ENCODE measurements at places on chromosomes 6 and 20.

- no peak for DNase-seq
Measured at GRCh38 chr20:33337119-33337518, 54.1 kb downstream of the BPIFB1 start.

GRCh38 chr6:71420693-71421328, 132.2 kb downstream of the OGFRL1 start:
- DNase-seq: peak; percentile 35

DNA sequence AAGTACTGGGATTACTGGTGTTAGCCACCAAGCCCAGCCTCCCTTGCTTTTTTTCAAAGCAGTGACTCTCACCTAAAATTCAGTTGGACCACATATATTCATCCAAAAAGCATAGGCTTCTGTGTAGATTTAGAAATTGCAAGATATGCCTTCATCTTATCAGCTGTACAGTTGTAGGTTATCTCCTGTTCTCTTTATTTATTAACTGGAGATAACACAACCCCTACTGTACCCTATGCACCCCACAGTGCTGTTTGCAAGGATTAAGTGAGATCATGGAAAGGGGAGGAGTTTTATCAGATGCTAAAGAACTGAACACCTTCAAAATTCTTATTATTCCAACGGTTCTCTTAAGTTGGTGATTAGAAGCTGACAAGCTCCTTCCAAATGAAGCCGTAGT, 164.4 kb upstream of the JARID2 start:
- no peak for DNase-seq

DNA sequence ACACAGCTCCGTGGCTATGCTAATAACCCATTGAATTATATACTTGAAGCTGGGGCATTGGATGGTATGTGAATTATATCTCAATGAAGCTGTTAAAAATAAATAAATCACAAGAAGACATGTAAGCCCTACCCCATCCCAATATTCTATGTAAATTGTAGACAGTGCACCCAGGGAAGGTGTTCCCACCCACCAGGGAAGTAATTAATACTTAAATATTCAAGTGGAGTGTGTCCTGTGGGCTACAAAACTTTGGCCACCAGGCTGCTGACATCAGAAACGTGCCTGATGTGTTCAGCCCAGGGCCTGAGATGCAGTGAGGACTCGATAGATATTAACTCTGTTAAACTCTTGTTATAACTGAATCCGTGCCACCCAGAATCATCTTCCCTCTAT, 240.4 kb upstream of the RREB1 start:
- no peak for DNase-seq

DNA sequence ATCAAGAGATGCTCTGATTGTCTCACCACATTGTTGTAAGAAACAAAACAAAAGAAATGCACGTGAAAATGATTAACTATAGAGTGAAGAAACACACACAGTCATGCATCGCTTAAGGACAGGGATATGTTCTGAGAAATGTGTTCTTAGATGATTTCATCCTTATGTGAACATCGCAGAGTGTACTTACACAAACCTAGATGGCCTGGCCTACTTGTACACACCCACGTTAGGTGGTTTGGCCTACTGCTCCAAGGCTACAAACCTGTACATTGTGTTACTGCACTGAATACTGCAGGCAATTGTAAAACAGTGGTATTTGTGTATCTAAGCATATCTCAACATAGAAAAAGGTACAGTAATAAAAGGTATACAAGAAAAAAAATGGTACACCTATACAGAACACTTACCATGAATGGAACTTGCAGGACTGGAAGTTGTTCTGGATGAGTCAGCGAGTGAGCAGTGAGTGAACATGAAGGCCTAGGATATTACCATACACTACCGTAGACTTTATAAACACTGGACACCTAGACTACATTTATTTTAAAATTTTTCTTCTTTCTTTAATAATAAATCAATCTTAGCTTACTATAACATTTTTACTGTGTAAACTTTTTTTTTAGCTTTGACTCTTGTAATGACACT, 48.6 kb downstream of the FKBP5 start:
- DNase-seq: no peak

DNA sequence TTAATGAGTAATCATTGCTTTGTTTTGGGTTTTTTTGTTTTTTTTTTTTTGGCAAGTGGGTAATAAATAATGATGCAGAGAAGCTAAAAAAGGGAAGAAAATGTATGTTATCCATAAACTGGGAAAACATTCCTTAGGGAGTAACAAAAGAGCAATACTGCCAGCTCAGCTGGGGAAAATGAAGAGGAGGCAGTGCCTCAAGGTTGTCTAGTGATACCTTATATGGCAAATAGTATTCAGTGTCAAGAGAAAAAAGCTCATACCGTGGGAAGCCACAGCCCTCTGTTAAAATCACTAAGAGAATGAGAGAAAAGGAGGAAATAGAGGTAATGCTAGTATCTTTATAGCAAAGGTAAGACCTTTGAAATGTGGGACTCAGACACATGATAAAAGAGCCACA, 47.1 kb upstream of the SMLR1 start:
- DNase-seq: no peak

DNA sequence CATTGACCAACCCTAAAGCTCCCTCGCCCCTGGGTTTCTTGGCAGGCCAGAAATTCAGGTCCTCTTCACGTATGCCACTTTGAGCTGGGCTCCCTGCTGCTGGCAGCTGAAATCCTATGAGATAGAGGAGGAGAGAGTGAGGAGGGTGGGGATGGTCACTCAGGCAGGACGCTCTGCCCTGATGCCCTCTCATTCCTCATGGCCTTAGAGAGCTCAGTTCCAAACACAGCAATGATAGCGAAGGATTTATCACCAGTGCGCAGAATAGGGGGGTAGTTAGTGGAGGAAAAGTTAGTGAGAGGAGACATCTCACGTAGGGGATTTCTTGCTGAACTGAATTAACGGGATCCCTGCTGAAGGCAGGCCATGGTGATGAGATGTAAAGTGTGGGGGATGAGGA, 84.2 kb upstream of the PMEPA1 start:
- DNase-seq: no peak

GRCh38 chr20:44054118-44054517, 132.9 kb downstream of the JPH2 start:
- no peak for DNase-seq

DNA sequence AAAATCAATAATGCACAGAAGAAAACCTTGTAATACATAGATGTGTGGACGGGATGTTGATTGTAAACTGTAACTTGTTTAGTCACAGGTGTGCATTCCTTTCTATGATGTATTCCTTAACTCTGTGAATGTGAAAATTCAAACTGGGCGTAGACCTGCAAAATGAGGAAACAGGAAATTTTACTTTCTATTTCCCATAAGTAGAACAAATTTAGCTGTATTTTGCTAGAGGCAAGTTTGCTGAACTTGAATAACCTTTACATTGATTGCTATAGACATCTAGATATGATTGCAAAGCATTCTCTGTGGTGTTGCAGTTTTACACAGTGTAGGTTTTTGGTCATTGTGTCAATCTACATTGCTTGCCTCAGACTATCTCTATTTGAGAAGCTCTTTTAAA, 368.4 kb upstream of the MAN1A1 start:
- no peak for DNase-seq

GRCh38 chr6:11374036-11375010, 141.9 kb upstream of the NEDD9 start:
- DNase-seq: no peak

DNA sequence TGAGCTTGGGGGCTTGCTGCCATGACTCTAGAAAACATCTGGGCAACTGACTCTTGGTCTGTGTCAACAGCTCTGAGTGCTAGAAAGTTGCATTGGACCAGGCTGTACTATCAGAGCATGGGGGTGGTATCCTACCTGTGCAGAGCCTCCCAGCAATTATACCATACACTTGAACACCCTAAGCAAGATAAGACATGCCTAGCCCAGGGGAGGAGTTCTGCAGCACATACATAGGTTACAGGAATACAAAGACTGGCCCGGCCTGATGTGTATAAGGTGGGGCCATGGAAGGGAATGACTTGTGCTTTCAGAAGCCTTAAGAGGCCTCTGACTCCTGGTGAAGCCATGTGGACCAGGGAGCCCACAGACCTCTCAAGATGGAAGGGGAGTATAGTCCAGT, 11.4 kb upstream of the MOCS1 start:
- DNase-seq: no peak

DNA sequence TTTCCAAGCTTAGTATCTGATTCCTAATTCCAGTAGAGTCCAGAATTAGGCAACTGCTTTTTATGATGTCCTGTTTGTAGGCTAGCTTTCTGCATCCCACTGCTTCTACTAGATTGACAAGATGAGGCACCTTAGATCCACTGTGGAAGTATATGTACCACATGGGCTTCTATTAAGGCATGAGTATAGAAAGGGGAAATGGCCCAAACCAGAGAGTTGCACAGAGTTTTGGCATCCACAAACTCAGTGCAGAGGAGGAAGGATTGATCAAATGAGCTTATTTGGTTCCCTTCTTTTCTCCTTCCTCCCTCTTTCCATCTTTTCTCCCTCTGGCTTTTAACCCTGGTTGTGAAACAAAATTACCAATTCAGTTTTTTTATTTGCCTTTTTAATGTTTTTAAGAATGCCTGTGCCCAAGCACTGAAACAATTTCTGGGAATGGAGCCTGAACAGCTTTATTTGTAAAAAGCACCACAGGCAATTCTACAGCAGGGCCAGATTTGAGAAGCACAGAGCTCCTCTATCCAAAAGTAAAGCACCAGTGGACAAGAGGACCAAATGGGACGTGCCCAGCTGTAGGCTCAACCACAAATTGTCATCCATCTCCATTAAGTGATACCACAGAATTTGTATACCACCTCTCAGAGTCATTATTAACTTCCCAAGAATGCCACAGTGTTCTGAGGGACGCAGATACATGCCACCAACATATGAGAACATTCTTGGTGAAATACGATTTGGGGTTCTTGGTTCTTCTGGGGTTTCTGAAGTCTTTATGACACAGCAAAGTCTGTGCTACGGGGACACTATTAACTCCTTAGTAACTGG, 969.1 kb downstream of the KIF16B start:
- no peak for DNase-seq

DNA sequence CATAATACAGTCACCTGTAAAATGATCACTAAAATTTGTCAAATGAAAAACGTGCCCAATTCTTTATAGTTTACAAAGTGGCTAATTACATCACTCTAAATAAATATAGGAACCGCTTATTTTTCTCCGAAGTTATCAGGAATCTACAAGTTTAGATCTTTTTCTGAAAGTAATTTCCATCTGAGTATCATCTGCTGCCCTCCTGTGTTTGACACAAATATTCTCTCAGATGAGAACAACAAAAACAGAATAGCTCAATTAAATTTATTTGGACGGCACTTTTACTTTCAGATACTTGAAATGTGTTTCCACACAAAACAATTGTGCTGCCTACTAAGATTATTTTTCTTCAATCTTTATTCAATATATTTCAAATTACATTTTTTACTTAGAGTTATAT, 5.0 kb downstream of the SF3B5 start:
- no peak for DNase-seq

DNA sequence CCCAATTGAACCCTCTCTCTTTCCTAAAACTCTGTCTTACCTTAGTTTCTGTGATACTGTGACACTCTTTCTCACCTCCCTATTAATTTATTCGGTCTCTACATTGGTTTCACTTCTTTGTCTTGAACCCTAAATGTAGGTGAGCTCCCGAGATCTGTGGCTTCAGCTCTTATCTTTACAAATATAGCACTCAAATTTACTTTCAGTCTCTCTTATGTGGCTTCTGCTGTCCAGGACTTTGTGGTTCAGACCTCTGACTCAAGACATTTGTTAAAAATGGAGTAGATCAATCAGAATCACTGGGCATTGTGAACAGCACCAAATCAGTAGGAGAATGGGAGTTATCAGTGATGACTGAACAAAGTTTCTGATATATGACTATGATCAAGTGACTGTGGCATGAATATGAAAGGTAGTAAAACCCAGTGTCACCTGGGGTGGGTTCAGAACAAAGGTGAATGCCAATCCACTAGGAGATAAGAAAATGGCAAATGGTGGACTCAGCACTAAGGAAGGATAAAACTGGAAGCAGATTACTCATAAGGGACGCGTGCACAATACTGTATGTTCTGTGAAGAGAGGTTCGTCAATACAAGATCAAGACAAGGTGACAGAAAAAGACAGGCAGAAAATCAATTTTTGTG, 27.2 kb downstream of the IL17F start:
- no peak for DNase-seq

DNA sequence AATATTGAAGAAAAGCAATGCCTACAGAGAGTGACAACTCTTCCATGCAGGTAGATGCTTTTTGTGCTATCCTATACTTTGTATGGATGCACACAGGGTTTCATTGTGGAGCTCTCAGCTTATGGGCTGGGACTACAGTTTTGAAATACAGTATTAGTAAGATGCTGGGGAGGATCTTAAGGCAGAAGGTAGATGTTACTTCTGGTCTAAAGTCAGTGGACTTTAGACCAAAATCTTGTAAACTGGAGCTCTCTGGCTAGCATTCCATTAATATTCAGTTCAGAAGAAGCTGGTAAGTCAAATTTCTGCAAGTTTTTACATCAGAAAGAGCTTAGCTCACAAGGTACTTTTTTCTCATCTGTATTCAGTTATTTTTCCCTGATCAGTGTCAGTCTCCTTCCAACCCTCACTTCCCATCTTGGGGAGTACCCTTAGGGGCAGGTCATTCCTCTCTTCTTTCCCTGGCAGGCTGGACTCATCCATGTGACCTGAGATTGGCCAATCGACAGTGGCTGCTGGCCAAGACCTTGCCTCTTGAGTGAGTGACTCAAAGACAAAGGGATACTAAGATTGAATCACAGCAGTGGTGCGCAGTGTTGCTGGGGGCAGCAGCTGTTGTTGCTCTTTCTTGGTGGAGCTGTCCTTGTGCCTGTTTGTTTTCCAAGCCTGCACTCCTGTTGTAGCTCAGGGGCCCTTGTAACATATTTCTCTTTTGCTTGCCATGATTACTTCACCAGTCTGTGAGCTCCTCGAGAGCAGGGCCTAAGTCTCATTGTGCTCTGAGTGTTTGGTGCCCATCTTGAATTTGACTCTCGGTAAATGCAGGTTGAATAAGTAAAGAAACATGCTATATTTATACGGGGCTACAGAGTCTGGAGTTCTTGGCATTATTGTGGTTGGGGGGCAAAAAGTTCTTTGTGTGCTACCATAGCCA, 2.8 kb upstream of the PHF20 start:
- DNase-seq: peak; percentile 82

- DNase-seq: no peak
Measured at GRCh38 chr6:28003059-28003458, 46.0 kb downstream of the OR2B6 start.

- DNase-seq: no peak
Measured at GRCh38 chr6:157513004-157513603, 132.1 kb downstream of the ZDHHC14 start.

- DNase-seq: no peak
Measured at GRCh38 chr6:38975621-38976049, 72.9 kb upstream of the GLP1R start.

GRCh38 chr6:52325695-52326471, 36.1 kb upstream of the PAQR8 start:
- DNase-seq: no peak

GRCh38 chr6:37575221-37575620, 75.5 kb upstream of the CCDC167 start:
- no peak for DNase-seq

- DNase-seq: no peak
Measured at GRCh38 chr6:6631053-6631452, 42.5 kb downstream of the LY86 start.

Measured in activated naive CD4-positive, alpha-beta T cell treated with anti-CD3 and anti-CD28 coated beads, Interleukin-2, amount 50 U/mL, for 72 hours (primary cell).